ENCODE measurements at places on chromosomes 4 and X.

- peak; percentile 70 for DNase-seq
Measured at GRCh38 chrX:103831803-103832544, at the start of gene RAB9B. Gene RAB9B (minus strand): TSS chrX:103832257. CDS start chrX:103825784, 6,473 bp downstream.

DNA sequence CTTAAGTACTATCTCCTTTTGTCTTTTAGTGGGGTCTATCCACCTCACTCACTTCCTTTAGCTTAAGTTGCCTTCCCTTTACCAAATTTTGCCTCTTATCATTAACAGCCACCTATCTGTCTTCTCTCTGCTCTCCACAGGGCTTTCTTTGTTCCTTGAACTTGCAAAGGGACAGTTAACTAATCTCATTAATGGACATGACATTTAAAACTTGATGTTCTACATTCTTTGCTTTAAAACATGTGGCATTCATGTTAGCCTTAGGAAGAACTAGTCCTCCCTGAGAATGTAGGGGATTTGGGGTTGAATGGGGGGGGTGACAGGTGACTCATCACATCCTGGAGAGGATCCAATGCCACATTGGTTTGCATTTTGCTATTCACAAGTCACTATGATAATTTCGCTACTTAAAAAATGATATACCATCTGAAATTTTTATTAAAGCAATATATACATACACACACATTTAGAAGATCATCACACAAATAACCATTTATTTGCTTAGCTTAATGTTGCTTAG is 41.0 kb upstream of the DMD start:
- no peak for DNase-seq

GRCh38 chrX:134727363-134727762 is 69.1 kb upstream of the PLAC1 start:
- DNase-seq = no peak

GRCh38 chrX:48938721-48939425 is 18.5 kb downstream of the OTUD5 start:
- DNase-seq = peak; percentile 79

- no peak for DNase-seq
Measured at GRCh38 chrX:69218407-69218997, 53.2 kb upstream of the PJA1 start.

- DNase-seq = no peak
Measured at GRCh38 chr4:180539284-180539683, 1703.9 kb upstream of the TENM3 start.

GRCh38 chr4:149493492-149493891 is 322.2 kb downstream of the IQCM start:
- DNase-seq = no peak

GRCh38 chr4:57119054-57119651 is 9.0 kb upstream of the IGFBP7 start:
- no peak for DNase-seq

DNA sequence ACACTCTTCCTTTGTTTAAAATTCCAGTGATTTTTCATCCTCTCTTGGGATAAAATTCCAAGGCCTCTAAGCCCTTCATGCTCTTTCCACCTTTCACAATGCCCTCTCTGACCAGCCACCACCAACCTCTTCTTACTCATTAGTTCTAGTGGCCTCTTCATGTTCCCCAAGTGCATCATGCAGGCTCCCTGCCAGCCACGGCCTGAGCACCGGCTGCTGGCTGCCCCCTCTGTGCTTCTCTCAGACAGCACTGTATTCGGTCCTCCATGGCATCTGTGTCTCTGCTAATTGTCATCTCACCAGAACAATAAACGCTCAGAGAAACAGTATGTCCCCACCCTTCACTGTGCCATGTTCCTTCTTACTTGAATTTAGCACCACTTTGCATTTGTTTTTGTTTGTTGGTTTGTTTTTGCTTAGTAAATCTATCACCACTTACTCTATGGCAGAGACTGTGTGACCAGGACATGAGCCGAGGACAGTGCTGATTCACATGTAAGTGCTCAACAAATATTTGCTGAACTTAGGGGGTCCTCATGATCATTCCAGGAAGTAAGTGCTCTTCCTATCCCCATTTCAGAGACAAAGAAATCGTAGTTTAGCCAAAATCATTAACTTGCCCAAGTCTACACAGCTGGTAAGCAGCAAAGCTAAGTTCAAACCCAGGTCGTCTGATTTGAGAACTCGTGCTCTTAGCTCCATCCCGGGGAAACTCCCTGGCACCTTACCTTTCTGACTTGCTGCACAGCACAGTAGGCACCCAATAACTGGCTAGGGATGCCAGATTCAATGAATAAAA is 77.1 kb upstream of the UCP1 start:
- no peak for DNase-seq

- DNase-seq = no peak
Measured at GRCh38 chrX:143661286-143661685, 25.4 kb upstream of the SLITRK4 start.

- no peak for DNase-seq
Measured at GRCh38 chrX:13774696-13775095, 40.1 kb downstream of the OFD1 start.

GRCh38 chr4:111778543-111778942 is 366.7 kb upstream of the FAM241A start:
- DNase-seq = no peak

DNA sequence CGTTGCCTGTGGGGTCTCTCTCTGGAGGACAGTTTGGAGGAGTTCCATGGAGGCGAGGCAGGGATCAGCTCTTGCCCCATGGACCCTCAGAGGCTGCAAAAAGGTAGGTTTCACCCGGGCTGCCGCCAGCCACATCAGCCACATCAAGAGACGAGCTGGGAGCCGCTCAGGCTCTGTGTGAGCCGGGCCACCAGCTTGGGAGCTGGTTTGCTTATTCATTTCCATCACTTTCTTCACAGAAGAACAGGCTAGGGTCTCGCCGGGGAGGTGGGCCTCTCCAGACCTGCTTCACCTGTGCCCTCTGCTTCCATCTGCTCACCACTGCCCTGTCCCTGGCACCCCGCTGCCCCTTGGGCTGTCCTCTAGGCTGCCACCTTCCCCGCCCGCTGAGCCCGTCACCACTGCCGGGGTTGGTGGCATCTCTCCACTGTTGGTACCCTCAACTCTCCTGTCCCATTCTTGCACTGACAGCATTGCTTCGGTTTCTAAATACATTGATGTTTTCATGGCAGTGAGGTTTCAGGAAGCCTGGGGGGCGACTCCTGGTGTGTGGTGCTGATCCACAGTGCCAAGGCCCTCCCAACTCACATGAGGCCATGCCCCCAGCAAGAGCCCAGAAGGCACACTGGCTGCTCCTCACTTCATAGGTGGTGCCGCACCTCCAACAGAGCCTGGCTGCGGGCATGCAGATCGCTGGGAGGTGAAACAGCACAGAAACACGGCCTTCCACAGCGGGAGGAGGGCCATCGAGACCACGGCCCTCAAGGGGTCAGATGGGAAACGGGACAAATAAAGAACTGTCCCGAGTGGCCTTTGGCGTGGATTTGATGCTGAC is 4.5 kb upstream of the TREX2 start:
- DNase-seq = no peak

DNA sequence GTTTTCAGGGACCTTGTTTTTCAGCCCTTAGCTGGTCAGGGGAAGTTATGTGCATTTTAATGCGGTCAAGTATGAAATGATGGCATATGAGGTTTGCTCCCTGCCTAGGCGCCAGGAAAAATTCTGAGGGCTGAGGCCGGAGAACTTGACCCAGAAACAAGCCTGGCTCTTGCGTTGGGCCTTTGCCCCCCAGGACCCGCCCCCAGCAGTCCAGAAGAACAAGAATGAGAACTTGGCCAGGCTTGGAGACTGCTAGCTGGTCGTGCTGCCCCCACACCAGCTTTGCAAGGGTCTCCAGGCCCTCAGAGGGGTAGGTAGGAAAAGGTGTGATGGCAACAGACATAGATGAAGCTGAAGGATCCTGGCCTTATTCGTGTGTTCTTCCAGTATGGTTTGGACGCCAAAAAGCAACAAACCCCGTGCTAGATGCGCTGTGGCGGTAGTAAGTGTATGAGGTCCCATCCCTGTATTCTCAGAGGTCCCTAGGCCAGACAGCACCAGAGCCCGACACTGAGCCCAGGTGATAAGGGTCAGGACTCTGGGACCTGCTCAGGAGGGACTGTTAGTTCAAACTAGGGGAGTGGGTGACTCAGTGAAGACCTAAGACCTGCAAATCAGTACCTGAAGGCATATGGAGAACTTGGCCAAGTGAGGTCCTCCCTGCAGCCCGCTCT is 10.5 kb downstream of the NKX3-2 start:
- DNase-seq = no peak

DNA sequence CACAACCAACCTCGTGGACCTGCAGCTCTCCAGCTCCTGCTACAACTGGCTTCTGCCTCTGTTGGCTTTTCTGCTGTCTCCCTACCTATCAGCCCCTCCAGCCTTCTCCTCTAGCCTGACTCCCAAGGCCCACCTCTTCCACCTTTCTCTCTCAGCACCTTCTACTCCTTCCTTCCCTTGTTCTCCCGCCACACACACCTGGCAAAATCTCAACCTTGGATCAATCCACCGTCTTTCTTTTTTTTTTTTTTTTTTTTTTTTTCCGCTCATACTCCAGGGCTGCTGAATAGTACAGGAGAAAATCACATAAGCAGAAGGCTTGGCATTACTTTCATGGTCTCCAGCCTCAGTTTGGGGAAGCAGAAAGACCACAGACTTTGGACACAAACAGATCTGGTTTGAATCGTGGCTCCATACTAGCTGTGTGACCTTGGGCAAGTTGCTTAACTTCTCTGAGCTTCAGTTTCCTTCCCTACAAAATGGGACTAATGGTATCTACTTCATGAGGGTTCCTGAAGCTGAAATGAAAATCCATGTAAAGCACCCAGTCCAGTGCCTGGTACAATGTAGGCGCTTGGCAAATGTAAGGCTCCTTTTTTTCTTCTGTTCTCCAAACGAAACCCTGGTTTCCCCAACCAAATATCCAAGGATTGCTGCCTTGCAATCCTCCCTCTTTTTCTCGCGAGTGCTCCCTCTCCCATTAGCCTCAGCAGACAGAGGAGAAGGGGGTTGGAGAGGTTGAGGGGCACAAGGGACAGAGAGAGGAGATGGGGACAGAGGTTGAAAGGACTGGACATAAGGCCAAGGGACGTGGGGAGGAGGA is 1.7 kb downstream of the FGD1 start:
- DNase-seq = no peak

GRCh38 chr4:55784747-55785146 is 34.8 kb upstream of the EXOC1L start:
- DNase-seq = no peak

GRCh38 chrX:152074163-152074562 is 64.2 kb downstream of the MAGEA10 start:
- DNase-seq = no peak

- no peak for DNase-seq
Measured at GRCh38 chrX:77962068-77962902, 7.2 kb downstream of the PGAM4 start.

Measured in activated naive CD8-positive, alpha-beta T cell treated with anti-CD3 and anti-CD28 coated beads for 36 hours (primary cell).